ENCODE measurements at places on chromosomes 7 and 10. TPM values are rescaled to one million over a fixed set of nuclear protein-coding genes. Genes with fewer than 3 reads are reported as not detected.

DNA sequence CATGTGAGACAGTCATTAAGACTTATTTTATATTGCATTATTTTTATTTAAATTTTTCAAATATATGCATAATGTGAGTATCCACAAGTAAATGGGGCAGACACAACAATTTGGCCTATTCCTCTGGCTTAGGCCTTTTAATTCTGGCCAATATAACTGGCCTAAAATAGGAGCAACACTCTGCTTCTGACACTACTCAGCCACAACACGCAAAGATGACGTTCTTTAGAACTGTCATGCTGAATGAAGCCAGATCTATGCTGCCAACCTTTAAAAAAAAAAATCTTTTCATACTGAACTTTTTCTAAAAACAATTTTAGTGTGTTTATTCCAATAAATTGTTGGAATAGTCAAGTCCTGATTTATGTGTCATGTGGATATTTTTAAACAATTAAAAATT lies 355.0 kb upstream of the BMPER start:
- DNase-seq: no peak

Gene FOXI2
- not detected for total RNA-seq

Gene BEND7
- 15.8 TPM for total RNA-seq

- no peak for DNase-seq
These were observed 39.0 kb downstream of the AKR1B1 start for GRCh38 chr7:134419875-134420274.

GRCh38 chr7:4650433-4651047 lies 31.6 kb upstream of the FOXK1 start:
- peak; percentile 70 for DNase-seq

GRCh38 chr10:16231734-16232435 lies 204.9 kb upstream of the PTER start:
- DNase-seq: no peak

DNA sequence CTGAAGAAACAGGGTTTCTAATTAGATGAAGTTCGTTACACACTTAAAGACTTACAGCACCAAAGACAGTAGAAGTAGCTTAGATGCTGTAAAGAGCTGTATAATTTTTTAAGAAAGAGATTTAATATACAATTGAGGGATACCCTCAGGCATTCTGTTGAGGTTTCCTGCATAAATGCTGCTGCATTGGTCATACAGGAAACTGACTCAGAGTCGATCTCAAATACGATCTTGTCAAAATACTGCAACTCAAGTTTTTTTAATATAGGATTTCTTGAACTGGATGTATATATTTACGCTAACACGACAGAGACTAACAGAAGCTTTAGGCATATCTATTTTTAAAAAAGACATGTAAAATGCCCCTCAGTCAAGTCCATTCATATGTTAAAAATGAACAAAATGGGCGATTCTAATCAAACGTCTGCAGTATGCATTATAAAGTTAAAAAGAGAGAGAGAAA lies 2.4 kb upstream of the ARID5B start:
- no peak for DNase-seq

Gene PLAU
- 54.2 TPM for total RNA-seq

Gene FFAR4
- not detected for total RNA-seq

Gene ANKRD61
- not detected for total RNA-seq

Gene PALD1
- 4.1 TPM for total RNA-seq

GRCh38 chr7:158484801-158485531 lies 102.7 kb downstream of the PTPRN2 start:
- no peak for DNase-seq

All from chondrocyte (in vitro differentiated cells).